Stimulated activated CD4-positive, alpha-beta T cell treated with anti-CD3 and anti-CD28 coated beads, Interleukin-1b, Interleukin-23, amount 100 ng/mL, for 4 hours (primary cell): ENCODE measurements at places on chromosomes 3 and 15.

GRCh38 chr15:63323798-63324563 lies 46.6 kb downstream of the APH1B start:
- no peak for DNase-seq

GRCh38 chr3:134067531-134068161 lies 37.9 kb upstream of the SLCO2A1 start:
- no peak for DNase-seq

- no peak for DNase-seq
These were observed 179.4 kb downstream of the OPA1 start for GRCh38 chr3:193772422-193772763.

DNA sequence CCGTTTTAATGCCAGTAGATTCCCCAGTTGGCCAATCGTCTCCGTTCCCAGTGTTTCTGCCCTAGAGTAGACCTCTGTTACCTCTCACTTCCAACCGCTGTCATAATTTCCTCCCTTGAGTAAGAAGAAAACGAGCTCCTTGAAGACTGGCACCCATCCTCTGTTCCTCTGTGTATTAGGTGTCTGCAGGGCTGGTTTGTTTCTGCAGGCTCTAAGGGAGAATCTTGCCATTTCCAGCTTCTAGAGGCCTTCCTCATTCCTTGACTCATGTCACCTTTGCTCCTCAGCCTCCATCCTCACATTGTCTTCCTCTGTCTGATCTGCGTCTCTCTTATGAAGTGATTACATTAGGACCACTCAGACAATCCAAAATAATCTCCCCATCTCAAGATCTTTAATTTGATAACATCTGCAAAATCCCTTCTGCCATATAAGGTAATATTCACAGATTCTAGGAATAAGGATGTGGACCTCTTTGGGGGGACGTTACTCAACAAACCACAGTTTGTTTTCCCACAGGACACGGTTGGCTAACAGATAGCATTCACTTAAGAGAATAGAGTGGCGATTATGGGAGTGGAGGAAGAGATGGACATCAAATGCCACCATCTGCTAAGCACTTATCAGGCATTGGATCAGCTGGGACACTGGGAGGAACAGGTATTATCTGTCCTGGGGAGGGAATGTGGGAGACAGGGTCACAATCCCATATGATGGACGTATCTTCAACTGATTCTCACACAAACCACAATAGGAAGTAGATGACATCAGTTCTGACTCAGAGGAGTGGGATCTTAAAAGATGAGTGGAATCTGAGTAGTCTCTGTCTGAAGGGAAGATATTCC lies 17.1 kb downstream of the ARHGAP31 start:
- no peak for DNase-seq

DNA sequence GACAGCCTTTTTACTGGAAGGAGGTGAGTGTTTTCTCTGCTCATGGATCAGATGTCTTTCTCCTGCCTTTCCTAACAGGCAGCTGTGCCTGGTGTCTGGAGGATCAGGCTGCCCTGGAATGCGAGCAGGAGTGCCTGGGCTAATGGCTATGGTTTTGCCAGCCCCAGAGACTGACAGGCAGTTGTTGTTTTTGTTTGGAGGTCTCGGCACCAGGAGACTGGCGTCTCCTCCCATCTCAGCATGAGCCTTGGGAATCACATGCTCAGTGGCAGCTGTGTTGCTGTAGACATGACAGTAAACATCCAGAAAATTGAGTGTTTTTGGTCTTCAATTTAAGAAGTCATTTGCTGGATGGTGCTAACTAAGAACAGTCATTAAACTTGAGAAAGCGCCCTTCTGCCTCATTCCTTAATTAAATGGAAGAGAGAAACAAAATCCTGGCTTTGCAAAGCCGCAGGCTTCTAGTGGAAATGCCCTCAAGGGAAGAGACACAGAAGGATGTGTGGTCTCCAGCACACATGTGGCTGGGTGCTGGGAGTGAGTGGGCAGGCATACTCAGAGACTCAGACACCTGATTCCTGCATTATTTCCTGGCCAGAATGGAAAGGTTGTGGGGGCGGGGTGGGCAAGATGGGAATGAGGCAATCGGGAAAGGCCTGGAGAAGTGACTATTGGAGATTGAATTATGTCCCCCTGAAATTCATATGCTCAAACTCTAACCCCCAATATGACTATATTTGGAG lies 97.0 kb upstream of the NMNAT3 start:
- DNase-seq: no peak

DNA sequence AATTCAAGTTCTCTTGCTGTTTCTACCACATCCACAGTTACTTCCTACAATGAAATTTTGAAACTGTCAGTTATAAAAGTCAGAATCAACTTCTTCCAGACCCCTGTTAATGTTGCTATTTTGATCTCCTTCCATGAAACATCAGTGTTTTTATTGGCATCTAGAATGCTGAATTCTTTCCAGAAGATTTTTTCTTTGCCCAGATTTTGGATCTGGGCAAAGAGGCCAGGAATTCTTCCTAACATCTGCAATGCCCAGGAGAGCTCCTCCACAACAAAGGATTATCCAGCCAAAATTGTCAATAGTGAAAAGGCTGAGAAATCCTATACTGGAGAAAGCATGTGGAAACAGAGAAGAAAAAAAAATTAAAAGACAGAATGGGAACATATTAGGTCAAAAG lies 75.5 kb downstream of the SERPINI1 start:
- no peak for DNase-seq

DNA sequence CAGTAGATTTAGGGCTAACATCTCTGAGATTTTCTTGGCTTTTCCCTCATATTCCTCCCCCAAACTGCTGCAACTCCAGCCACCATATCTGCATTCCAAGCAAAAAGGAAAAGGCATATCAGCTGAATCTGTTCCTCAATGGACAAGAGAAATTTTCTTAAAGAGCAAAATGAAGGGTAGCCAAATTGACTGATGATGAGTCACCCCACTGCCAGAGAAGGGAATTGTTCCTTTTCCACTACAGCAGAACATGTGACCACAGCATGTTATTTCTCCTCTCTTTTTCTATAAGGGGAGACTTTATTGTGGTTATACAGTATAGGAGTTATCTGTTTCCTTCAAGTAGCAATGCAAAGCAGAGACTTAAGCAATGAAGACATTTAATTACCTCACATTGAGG lies 172.5 kb downstream of the MTHFS start:
- DNase-seq: no peak

DNA sequence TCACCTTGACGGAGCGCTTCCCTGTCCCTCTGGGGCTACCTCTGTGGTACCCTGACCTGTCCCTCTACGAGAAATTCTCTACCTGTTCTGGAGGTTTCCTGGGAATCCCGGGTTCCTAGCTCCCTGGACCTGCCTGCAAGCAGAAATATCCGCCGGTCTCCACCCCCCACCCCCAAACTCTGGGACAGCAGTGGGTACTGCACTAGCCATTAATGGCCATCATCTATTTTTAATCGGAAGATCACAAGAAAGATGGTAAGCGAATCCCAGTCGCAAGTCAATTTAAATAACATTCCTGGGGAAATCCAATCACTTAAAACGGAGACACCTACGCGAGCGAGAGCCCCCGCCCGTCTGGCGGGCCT lies 429 bp upstream of the C3orf80 start:
- DNase-seq: no peak

DNA sequence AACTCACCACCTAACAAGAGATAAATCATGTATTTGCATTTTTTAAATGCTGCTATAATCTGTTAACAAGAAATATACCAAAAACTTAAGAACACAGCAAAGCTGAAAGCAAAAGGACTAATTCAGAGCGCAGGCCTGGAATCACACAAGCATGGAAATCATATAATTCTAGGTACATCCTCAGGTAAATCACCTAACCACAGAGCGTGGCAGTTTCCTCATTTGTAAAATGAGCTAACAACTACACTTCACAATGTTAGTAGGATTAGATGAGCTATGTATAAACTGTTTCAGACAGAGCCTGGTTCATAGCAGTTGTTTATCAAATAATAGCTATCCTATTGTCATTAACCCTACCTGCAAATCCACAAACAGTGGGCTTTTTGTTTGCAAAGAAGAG lies 146.4 kb downstream of the ERC2 start:
- no peak for DNase-seq

DNA sequence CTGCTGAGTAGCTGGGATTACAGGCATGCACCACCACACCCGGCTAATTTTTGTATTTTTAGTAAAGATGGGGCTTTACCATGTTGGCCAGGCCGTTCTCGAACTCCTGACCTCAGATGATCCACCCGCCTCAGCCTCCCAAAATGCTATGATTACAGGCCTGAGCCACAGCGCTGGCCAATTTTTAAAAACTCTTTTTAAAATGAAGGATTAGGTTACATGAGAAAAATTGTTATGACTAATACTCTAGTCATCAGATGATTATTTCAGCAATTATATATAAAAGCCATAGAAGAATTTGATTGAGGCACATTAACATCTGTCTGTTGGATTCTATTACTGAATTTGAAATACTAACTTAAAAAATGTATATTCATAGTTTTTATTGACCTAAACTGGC lies 134.1 kb upstream of the MNS1 start:
- DNase-seq: no peak

DNA sequence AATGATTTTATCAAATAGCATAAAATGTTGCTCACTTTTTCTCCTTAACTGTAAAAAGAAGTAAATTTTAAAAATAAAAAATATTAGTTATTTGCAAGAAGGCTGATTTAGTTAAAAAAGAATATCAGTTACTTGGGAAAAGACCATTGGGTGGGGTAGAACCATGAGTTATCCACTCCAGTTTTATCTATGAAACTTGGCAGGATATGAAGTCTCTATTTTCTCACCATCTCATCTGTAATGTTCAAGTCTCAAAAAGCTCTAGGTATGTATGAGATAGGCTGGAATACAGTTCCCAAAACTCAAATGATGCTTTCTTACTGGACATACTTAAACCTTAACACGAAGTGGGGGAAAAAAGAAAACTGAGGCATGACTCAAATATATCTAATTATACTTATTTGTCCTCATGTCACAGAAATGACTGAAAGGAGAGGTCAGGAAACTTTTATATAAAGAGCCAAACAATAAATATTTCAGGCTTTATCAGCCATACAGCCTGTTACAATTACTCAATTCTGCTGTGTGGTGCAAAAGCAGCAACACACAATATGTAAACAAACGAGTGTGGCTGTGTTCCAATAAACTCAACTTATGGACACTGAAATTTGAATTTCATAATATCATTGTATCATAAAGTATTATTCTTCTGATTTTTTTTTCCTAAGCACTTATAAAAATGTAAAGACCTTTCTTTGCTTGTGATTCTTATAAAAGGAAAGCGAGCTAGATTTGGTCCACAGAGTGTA lies 131.8 kb downstream of the TBL1XR1 start:
- no peak for DNase-seq

DNA sequence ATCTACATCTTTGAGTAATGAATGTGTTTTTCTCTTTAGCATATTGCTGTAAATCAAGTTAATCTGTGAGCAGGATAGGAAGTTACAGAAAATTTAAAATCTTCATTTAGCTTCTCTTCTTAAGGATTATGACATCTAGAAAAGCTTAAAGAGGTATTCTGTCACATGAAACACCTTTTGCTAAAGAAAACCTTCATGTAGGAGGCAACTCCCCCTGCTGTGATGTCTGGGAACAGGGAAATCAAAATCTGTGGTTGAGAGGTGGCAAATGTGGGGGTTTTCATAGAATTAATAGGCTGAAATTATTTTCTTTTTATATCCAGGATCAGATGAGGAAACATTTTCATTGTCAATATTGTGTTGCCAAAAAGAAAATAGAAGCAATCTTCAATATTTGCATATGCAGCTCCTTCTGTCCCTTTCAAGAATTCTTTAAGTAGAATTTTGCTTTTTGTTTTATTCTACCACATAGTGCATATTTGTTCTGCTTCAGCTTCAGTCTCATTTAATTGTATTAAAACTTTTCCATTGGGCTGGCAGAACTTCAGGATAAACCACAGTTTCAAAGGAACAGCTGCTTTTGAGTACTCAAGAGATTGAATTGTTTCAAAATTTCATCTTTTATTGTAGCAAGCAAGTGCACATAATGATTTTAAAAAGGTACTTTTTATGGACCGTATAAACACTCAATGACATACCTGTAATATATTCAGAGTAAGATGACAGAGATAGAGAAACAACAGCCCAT lies 128.4 kb downstream of the RAP2B start:
- no peak for DNase-seq

- DNase-seq: no peak
These were observed 35.1 kb upstream of the PTPRG start for GRCh38 chr3:61526308-61526707.

DNA sequence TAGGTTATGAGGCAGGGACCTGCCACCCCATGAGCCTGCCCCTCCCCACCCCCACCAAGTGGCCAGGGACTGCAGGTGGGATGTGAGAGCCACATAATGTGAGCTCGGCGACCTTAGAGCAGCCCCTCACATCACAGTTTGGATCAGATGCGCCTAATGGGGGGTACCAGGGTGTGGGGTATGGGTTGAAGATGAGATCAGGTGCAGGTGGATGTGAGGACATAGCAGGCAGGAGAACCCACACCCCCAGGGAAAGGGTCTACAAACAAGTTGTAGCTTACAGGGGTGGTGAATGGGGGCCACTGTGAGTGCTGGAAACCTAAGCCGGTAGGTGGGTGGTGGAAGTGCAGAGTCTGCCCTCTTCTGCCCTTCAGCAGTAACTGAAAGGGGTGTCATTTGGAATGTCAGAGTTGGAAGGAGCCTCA lies 94.0 kb downstream of the CORO2B start:
- DNase-seq: no peak

- no peak for DNase-seq
These were observed 139.3 kb downstream of the SERPINI1 start for GRCh38 chr3:167874671-167875372.

- DNase-seq: no peak
These were observed 151.3 kb upstream of the NR2E3 start for GRCh38 chr15:71658827-71659729.

DNA sequence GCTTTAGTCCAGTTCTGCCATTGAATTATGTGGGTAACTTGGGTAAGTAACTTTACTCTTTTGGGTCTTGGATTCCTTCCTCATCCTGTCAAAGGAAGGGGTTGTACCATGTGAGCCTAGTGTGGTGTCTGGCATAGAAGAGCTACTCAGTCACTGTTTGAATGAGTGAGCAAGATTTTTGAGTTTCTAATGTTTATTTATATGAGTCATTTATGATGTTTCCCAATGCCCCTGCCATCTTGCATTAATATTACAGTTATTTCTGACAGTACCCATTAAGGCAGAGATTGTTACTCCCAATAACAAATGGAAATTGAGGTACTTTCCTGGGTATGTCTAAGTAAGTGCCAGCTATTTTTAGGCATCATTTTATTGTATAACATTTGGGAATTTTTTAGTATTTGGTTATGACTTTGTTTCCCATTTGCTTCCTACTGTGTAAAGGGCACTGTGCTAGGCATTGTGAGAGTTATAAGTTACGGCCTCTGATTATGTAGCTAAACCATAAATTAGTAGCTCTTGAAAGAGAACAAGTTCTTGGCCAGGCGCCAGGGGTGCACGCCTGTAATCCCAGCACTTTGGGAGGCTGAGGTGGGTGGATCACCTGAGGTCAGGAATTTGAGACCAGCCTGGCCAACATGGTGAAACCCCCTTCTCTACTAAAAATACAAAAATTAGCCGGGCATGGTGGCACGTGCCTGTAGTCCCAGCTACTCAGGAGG lies 23.5 kb downstream of the NR1D2 start:
- DNase-seq: no peak
